Inflammatory macrophage treated with lipopolysaccharide for 4 hours (primary cell): ENCODE measurements at places on chromosomes 4 and X.

GRCh38 chr4:133379681-133380438 lies 230.8 kb downstream of the PCDH10 start:
- DNase-seq = no peak

DNA sequence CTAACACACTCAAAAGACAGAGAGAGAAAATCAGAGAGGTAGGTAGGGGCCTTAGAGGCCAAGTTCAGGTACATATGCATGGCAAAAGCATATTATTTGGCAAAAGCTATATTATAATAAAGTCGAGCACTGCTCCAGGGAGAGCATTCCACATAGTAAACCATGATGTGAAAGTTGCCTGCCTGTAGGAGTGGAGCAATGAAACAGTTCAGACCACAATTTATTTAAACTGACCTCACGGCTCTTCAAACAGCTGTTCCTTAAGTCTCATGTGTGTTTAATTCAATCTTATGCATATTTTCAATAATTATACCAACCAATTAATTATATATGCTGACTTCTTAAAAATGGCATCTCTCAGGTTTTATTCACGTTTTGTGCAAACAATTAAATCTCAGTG lies 3.3 kb downstream of the RFC1 start:
- no peak for DNase-seq

DNA sequence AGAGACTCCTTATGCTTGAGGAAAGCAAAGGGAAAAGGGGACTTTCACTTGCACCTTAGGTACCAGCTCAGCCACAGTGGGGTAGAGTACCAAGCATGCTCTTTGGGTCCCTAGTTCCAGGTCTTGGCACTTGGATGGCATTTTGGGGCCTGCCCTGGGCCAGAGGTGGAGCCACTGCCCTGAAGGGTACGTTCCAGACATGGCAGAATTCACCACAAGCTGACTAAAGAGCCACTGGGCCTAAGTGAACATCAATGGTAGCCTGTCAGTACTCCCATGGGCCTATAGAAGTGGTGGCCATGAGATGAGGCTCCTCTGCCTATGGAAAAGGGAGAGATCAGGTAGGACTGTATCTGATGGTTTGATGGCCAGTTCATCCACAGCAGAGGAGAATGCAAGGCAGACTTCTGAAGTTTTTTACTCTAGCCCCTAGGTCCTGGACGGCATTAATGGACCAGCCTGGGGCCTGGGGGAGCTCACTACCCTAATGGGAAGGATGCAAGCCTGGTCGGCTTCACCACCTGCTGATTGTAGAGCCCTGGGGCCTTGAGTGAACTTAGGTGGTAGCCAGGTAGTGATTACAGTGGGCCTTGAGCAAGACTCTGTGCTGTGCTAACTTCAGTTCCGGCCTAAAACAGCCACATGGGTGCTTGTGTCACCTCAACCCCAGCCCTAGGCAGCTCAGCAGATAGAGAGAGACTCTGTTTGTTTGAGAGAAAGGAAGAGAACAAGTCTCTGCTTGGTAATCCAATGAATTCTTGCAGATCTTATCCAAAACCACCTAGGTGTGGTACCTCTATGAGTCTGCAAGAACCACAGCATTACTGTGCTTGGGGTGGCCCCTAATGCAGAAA lies 19.8 kb upstream of the HSFX4 start:
- DNase-seq = no peak

DNA sequence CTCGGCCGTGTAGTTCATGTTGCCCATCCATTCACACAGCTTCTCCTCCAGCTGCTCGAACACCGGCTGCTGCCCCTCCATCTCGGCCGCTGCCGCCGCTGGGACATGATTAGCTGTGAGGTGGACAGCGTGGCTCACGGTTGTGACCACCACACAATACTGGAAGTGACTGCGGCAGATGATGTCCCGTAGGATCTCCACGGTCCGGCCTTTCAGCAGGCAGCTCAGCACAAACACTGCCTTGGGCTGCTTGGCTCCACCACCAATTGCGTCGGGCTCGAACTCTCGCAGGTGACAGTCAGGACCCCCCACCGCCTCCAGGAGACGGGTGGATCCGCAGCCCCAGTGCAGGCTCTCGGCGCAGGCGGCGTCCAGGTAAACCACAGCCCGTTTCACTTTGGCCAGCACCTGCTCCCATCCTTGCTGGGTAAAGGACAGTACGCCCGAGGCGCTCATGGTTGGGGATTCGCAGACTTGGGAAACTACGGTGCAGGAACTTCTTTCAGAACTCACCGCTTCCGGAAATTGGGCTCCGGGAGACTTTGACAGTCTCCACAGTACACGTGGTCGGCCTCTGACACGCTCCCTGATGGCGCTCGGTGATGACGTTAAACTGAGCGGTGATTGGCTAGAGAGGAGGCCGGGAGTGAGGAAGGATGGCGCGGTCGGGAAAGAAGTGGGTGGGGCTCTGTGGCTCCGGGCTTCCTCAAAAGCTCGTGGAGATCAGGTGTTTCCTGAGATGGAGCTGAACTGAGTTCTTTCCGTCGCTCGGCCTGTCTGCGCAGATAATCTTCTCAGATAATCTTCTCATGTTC lies at the start of gene SCFD2:
Gene SCFD2, minus strand, starts transcription at position 576 of the 815 bp plus-strand sequence.
- peak; percentile 99 for DNase-seq

- DNase-seq = no peak
Observed at GRCh38 chrX:44489515-44489914, 53.1 kb downstream of the FUNDC1 start.

DNA sequence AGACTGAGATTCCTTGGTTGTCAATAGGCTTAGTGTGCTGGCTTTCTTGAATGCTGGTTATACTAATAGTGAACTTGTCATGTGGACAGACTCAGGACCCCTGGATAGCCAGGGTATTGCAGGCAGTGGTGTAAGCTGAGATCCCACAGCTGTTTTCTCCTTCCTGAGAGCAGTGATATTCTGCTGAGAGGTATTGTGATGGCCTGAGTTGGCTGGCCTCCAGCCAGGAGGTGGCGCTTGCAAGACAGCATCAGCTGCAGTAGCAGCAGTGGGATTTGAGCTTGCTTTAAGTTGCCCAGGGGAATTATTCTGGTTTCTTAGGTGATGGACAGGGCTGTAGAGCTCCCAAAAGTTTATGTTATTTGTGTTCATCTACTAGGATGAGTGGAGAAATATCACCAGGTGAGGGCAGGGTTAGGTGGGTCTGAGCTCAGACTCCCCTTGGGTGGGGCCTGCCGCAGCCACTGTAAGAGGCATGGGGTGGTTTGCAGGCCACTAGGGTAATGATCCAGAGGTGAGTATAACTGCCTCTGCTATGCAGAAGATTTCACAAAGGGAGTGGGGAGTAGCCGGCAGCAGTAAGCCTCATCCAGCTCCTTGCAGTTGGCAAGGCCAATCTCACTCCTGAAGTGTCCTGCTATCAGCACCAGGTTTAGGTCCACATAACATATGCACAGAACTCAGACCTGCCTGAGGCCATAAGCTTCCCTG lies 66.2 kb downstream of the IL15 start:
- DNase-seq = no peak

DNA sequence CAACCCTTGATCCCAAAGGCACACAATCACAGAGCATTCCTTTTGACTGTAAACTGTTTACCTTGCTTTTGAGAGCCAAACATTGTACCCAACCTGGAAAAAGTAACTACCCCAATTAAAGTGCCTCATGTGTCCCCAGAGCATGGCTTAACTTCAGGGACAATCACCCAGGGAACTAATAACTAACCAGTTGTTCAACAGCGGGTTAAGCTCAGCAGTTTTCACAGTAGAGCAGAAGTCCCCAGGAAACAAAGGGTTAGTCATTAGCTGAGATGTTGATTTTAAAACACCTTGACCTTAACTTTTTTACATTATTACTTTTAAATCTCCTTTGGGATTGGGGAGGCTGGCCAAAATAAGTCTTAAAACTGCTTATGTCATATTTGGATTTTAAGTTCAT lies 94.8 kb downstream of the RELL1 start:
- no peak for DNase-seq

DNA sequence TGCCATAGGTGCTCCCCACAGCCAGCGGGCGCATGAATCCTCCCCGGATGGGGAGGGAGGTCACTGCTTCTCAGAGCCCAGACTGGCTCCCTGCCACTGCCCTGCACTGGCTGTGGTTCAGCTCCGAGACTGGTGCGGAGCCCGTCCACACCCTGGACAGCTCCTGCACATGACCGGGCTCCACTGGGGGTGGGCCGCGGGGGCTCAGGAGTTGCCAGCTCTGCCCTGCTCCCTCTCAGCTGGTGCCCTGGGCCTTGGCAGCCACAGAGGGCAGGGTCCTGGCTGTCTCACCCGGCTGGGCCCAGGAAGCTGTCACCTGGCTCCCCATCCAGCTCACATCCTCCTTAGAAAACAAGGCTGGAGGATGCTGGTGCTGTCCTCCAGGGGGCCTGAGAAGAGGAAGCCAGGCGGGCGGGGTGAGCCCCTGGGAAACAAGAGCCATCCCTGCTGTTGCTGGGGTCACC lies 64.9 kb upstream of the ADRA2C start:
- DNase-seq = no peak

GRCh38 chr4:89531932-89532640 lies 224.5 kb upstream of the GPRIN3 start:
- DNase-seq = no peak

GRCh38 chr4:114263233-114263632 lies 283.8 kb upstream of the ARSJ start:
- no peak for DNase-seq

GRCh38 chr4:182684796-182685195 lies 232.4 kb downstream of the DCTD start:
- DNase-seq = no peak

DNA sequence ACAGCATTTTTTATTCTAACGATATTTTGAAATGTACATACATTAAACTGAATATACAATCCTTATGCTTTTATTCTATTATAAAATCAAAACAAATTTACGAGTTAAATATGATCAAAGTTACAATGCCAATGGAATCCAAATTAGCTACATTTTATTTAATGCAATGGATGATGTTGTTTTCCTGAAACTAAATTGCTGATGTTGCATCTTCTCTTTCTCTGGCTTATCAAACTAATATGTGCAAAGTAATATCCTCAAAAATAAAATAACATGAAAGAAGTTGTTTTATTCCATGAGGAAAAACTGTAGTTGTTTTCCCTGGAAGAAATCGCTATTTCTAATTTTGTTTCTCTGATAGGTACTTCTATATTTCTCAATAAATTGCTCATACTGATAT lies 106.8 kb downstream of the ASB9 start:
- no peak for DNase-seq

DNA sequence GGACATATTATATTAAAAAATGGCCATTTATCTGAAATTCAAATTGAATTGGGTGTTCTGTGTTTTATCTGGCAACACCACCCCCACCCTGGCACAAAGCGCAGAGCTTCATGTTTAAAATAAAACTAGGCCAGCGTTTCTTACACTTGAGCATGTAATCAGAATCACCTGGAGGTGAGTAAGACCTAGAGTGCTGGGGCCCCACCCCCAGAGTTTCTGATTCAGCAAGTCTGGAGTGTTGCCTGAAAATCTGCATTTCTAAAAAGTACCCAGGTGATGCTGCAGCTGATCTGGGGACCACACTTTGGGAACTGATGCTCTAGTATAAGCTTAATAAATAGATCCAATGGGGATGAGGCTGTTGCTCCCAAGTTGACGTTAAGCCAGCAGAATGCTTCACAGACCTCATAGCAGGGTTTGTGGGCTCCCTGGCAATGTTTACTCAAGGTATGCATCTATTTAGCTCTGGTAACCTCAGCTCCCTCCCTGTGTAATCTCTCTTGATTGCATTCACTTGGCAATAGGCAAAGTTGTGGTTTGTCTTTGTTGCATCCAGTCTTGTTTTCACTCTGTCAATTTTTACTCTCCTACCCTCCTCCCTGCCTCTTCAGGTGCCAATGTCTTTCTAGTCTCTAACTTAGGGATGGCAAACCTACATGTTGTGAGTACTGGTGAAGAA lies 99.8 kb upstream of the TEX13D start:
- DNase-seq = no peak

- no peak for DNase-seq
Observed at GRCh38 chr4:88735564-88735963, 37.9 kb upstream of the NAP1L5 start.

DNA sequence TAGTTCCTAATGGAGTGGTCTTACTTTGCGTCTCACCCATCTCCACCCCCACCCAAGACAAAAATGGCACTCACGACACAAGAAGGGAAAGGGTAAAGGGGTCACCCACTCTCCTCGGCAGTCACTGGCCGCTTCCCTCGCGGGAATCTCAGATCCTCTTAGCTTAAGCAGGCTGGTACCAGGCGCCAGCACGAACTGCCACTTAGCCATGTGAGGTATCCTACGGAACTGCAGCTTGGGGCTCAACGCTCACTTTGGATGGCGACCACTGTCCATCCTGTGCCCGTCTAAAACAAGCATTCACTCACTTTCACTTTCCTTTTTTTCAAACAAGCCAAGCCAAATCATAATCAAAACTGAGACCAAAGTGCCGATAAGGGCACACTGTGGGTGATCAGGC lies 14.6 kb upstream of the MAGIX start:
- no peak for DNase-seq

DNA sequence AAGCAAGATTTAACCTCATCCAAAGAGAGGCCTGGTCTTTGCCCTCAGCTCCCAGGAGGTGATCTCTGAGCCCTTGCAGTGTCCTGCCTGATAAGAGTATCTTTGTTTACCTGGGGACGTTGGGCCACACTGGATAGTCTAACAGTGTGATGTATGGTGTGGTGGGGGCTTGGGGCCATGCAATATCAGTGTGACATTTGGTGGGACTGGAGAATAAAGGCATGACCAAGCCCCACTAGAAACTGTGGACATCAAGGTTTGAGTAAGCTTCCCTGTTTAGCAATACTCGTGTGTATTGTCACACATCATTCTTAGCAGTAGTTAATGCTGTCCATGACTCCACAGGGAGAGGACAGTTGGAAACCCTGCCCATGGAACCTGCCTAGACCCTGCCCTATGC lies 34.4 kb downstream of the BBS12 start:
- peak; percentile 16 for DNase-seq

DNA sequence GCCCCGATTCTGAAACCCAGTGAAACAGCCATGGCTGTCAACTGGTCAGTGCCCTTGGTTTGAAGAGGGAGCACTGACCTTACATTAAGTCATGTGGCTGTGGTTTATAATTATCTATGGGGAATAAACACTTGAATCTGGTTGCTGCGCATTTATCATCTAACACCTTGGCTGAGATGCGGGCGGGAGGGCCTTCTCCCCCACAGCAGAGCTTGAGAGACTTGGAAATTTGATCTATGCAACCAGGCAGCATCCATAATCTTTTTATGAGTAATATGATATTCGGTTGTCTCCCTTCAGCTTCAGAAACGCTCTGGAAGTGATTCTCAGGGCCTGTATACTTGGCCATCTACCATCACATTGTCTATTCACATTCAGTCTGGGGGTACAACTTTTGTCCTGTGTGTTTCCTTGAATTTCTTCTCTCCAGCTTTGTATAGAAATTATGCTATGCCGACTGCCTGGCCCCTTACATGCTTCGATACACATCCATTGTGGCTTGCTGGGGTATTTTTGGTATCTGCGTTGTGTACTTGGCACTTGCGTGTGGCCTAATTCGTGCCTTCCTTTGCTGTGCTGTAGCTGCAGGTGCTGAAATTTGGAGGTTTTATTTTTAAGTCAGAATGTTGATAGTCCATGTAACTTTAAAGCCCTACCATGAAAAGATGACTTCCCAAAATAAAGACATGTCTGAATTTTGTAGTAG lies 321.6 kb downstream of the ARHGAP10 start:
- DNase-seq = no peak

- peak; percentile 31 for DNase-seq
Observed at GRCh38 chr4:143025081-143025704, 159.5 kb upstream of the USP38 start.

GRCh38 chr4:152462047-152462446 lies 73.8 kb downstream of the FBXW7 start:
- DNase-seq = no peak
